ENCODE measurements at places on chromosomes 4 and X. TPM values are rescaled to one million over a fixed set of nuclear protein-coding genes. Genes with fewer than 3 reads are reported as not detected.

AFM gene
- total RNA-seq: not detected

EXOC1L gene
- not detected for total RNA-seq

DCAF12L2 gene
- 0.34 TPM for total RNA-seq

GRCh38 chr4:8029689-8030088 is 90.0 kb upstream of the AFAP1 start:
- DNase-seq: no peak

GRCh38 chr4:73908965-73909364 is 39.8 kb downstream of the CXCL1 start:
- no peak for DNase-seq

DNA sequence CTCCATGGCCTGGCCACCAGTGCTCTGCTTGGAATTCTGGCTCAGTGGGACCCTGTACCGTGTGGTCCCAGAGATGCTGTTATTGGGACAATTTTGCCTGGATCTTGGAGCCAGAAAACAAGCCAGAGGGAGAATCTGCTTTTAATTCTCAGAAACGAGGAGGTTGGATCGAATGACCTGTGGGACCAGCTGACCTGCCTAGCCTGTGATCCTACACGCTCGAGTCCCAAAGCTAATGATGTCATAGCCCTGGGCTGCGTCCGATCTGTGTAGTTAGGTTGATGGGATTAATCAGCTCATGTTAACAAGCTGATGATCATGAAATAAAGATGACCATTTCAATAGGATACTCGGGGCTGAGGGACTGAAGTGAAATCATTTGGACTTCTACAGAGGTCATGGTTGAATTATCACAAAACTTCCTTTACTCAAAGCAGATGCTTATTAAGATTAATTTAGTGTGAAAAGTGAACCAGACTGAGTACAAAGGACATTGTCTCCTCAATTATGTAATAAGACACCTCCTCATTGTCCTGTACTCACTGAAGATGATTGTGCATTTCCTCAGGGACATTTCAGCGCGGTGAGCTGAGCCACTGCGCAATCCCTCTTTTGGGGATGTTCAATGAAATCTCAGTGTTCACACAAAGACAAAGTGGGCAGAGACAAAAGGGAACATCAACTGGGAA is 51.9 kb upstream of the STX18 start:
- DNase-seq: no peak

DNA sequence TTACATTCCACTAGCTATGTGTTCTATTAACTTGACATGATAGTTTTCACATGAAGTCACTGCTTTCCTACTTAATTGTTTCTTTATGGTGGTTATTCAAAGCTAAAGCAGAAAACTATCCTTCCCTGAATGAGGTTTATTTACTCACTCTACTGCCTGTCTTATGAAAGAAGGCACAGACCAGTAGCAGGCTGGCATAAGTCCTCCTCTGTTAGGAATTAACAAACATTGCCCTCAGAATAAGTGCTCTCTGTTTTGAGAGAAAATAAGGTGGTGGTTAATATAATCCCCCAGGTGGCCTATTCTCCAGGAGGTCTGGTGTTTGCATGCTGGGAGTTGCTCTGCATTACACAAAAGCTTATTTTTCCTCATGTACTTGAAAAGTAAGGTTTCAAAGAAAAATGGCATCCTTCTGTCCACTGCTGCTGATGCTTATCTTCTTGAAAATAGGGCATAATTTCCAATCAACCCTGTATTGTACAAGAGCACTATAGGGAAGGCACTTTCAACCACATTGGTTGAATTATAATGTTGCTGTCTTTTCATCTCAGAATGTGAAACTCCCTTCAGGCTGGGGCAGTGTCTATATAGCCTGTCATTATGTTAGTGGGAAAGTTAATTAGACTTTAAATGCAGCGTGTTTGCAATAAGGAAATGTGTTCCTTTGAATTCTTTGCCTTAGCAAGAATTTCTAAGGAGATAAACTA is 119.7 kb upstream of the TBC1D9 start:
- DNase-seq: no peak

GRCh38 chr4:84985952-84986351 is 19.5 kb upstream of the WDFY3 start:
- no peak for DNase-seq

GRCh38 chr4:62560858-62561257 is 1360.7 kb downstream of the ADGRL3 start:
- no peak for DNase-seq
